ENCODE measurements at places on chromosomes 11 and 22.

- no peak for DNase-seq
These were observed 129.5 kb upstream of the TBCEL start for GRCh38 chr11:120894202-120894985.

DNA sequence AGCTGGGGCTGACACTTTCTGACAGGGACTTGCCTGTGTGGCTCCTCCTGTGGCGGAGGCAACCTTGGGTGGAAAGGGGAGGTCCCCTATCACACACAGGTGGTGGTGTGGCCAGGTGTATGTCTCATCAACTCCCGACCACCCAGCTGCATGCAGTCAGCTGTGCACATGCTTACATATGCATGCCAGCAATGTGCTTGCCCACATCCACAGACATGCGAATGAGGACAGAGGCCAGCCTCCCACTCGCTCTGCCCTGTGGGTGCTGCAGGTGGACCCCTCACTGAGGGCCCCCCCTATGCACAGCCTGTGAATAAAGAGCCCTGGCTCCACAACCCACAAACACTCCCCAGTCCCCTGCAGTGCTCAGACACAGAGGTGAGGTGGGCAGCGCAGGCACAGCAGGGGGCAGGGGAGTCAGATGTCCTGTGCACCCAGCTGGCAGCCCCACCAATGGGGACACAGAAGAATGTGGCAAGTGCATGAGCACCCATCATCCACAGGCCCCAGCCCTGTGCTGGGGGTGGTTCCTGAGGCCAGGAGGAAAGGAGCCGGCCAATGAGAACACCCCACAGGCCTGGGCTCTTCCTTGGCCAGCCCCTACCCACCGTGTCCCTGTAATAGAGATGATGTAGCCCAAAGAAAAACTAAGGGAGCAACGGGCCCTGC is 9.5 kb downstream of the GNB1L start:
- no peak for DNase-seq

DNA sequence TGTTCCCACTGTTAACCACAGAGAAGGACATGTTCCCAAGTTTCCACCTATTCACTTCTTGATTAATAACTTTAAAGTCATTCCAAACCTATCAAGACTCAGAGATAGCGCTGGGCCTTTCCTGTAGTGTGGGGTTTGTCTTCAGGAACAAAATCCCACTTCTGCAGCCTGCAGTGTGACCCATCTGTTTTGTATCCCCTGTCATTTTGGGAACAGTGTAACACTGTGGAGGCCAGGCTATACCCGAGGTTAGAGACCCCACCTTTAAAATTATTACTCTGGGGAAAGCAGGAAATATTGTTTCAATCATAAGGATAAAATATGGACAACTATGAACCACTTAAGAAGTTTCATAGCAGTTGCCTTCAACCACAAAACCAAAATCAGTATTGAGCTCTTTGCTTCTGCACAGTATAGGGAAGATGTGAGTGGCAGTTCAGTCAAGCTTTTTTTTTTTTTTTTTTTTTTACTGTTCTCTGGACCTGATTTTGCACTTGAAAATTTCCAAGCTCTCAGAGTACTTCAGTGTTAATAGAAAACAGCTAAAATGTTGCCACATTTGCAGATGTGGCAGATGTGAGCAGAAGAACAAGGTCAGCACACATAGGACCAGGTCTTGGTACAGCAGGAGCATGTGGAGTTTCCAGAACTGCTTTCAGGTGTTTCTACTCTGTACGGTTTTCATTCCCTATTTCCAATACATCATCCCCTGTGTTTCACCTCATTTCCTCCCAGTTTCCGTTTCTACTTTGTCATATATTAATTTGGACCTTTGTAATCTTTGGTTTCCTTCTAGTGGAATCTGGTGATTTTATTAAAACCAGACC is 121.5 kb downstream of the MAML2 start:
- no peak for DNase-seq

DNA sequence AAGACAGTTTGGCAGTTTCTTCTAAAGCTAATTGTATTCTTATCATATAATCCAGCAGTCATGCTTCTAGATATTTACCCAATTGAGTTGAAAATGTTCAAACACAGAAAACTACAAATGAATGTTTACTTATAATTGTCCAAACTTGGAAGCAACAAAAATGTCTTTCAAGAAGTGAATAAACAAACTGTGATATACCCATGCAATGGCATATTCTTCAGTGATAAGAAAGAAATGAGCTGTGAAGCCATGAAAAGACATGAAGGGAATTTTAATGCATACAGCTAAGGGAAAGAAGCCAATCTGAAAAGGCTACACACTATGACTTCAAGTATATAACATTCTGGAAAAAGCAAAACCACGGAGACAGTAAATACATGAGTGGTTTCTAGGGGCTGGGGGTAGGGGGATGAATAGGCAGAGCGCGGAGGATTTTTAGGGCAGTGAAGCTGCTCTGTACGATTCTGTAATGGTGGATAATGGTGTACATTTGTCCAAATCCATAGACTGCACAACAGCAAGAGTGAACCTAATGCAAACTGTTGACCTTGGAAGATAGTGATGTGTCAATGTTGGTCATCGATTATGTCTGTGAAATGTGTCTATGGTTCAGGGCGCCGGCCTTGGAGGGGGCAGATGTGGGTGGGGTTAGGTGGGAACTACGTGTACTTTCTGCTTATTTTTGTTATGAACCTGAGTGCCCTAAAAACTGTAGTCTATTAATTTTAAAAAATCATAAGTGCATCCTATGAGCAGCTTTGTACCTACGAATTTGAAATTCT is 424.9 kb downstream of the TBC1D22A start:
- no peak for DNase-seq

- no peak for DNase-seq
These were observed 54.2 kb downstream of the TEAD1 start for GRCh38 chr11:12728417-12728816.

DNA sequence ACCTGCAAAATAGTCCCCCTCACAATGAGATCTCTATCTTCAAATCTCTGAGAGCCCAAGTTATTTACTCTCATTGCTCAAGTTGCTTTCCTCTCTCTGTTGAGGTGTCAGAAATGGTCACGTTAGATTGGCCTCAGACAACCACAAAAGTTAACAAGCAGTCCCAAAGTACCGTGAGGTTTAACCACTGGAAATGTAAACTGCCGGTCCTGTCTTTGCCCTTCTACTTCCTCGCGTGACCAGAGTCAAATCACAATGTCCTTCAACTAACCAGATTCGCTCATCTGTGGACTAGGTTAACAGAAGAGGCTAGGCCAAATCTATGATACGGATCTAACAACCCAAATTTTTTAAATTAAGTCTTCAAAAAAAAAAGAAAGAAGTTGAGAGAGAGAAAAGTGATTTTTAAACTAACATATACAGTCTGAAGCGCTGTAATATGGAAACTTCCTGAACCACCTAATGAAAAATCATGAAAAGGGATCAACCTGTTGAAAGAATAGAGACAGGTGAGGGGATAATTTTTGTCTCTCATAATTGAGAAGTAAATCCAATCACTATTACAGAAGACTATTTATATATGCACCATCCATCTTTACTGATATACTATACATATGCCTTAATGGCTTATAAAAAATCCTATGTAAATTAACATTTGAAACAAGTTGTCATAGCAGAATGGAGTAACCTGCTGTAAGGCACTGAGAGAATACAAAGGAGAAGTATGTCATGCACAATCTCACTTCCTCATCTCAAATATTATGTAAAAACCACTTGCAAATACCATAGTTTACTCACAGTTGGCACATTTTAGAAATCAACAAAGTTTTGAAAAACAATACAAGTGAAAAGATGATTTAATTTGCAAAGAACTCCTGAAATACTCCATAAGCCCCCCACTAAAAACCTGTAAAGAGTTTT is 3.3 kb upstream of the JAML start:
- DNase-seq = no peak

- no peak for DNase-seq
These were observed 88.3 kb downstream of the EFCAB6 start for GRCh38 chr22:43723816-43724215.

DNA sequence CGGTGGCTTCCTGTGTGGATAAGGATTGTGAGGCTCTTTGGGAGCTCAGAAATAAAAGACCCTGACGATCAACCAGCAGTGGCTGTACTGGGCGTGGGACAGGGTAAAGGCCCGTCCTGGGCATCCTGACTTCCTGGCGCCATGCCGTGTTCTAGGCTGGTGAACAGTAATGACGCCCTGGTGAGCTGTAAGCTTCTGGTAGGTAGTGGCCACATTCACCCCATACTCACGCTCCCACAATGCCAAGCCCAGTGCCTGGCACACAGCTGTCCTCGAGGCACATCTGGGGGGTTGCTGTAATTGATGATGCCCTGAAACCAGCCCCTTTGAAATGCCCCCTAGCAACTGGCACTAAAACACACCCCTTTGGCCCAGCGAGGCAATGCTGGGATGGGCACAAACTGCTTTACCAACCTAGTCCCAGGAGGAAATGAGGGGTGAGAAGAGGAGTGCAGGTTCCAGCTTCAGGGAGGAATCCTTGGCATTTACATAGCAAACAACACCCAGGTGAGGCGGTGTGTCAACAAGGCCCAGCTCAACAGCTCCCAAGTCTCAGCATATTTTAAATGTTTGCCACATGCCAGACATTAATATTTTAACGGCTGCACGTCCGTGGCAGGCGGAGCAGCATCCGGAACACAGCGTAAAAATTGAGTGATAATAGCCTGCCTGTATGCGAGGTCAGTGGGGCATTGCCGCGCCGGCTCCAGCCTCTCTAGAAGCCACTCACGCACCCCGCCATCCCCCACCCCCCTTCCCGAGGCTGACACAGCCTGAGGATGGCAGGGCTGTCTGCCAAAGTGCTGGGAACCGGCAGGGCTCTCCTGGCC is 79.3 kb downstream of the DSCAML1 start:
- DNase-seq = no peak

GRCh38 chr11:11477695-11478420 is 124.8 kb upstream of the CSNK2A3 start:
- no peak for DNase-seq

GRCh38 chr22:41387341-41387740 is 5.6 kb downstream of the TEF start:
- no peak for DNase-seq

GRCh38 chr11:130737866-130738431 is 178.3 kb downstream of the SNX19 start:
- DNase-seq = no peak

- DNase-seq = no peak
These were observed 48.5 kb upstream of the A4GALT start for GRCh38 chr22:42769238-42769573.

DNA sequence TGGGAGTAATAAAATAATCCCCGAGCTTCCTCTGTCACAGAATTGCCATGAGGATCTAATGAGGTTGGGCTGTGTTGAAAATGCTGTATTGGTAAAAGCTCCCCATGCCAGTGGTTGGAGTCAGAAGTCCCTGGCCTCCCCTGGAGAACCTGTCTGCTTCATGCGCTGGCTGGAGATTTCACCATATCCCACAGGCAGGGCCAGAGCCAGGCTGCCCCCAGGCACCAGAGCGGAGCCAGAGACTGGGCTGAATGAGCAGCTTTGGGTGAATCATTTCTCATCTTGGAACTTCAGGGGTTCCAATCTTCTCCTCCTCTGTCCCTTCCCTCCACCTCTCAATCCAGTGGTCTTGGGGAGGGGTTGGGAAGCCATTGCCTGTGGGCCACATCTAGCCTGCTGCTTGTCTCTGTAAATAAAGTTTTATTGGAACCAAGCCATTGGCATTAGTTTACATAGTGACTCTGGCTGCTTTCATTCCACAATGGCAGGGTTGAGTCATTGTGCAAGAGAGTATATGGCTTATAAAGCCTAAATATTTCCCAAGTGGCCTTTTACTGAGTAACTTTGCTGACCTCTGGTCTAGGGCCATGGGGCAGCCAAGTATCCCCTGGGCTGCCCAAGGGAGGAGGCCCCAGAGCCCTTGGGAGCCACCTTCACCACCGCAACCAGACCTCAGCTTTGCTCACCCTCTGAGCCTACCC is 35.2 kb downstream of the LRRC10B start:
- DNase-seq = no peak

DNA sequence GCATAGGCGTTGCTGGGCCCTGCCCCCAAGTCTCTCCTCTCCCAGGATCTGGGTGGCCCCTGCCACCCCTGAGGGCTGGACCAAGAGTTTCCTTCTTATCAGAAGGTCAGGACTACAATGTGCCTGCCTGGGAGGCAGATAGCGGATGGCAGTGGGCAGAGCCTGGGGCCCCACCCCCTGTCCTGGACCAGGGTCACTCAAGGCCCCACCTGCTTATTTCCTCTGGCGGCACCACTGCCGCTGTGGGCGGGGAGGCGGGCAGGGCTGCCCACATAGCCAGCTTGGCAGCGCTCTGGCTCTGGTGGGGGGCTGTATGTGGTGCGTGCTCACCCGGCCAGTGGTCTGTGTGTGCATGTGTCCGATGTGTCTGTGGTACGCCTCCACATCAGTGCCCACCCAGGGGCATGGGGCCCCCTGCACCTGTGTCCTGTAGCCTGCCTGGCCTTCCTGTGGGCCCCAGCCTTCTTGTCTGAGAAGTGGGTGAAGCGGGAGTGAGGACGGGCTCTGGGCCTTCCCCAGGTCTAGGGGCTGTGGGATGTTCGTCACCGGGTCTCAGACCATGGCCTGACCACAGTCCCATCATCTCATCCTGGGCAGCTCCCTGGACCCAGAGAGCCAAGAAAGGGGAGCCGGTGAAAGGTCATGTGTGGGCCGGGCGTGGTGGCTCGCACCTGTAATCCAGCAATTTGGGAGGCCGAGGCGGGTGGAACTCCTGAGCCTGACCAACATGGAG is 3.0 kb downstream of the GAS2L1 start:
- DNase-seq = no peak

GRCh38 chr22:43257549-43257948 is 70.6 kb upstream of the TTLL12 start:
- no peak for DNase-seq

- no peak for DNase-seq
These were observed 19.6 kb upstream of the POU2AF2 start for GRCh38 chr11:111225881-111226280.

DNA sequence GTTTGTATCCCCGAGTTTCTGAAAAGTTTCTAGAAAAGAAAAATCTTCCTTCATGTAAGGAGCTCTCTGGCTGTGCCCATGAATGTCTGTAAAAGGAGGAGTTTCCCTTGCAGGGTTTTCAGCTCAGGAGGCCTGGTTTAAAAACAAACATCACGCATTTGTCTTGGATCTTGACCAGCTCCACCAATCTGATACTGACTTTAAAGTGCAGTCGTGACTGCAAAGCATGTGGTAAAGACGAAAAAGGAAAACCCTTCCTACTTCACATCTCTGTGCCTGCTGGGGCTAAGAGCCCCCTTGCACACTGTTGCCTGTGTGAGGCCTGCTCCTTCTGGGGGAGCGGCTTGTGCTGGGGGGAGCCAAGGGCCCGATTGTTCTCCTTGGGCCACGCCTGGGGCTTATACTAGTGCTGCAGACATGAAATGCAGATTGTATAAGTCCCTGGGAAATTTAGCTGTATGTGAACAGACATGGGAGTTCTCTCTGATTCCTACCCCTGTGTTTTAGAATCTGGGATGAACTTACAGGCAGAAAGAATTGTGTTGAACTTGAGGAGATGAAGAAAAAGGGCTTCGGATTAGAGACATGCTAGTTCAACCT is 62.1 kb downstream of the ADAMTS15 start:
- DNase-seq = no peak

Data from iPS DF 19.7 (cell line).